ENCODE measurements at places on chromosomes 5 and 9.

- DNase-seq, result no peak
Observed at GRCh38 chr9:77488439-77489126, 159.5 kb downstream of the GNA14 start.

- DNase-seq, result peak; percentile 35
Observed at GRCh38 chr9:34590381-34591247, 1.1 kb upstream of the CNTFR start.

DNA sequence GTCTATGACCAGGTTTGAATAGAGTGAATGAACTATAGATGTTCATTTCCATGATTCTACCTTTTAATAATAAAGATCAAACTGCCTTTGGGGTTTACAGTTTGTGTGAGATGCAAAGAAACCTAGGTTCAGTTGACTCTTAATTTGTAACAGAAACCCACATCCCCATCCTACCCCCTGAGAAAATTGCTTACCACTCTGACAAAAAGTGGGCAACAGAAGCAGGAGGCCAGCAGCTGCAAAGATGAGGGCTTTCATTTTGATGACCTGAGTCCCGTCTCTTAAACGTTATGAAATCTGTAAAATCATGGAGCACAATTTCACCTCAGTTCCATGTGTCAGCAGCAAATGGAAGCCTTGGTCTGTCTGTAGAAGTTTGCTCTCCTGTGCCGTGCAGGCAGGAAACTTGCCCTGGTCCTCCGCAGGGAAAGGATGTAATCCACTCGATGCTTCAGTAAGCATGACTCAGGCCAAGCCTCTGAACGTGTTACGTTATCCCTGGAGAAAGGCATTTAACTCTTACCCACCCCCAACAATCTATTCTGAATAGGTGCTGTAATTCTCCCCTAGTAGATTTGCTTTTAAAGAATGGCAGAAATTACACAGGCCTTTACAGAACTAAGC, at the start of gene F2RL2:
F2RL2 (minus strand) TSS at position 431 of the 624 bp plus-strand sequence; CDS start at position 258, 173 bp downstream.
- peak; percentile 86 for DNase-seq

DNA sequence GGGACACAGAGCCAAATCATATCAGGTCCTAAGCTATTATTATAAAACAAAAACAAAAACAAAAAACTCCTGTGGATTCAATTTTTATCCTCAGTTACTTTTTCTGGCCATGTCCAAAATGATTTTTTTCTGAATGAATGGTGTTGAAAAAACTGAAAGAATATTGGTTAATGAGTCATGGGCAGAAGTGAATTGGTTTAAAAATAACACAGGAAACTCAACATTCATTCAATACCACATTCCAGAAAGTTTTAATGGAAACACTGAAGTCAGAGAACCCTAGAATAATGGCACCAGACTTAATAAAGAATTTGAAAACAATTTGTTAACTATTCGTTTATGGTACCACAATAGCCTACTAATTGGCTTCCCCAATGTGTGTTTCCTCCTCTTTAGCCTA, 102.4 kb upstream of the CDH9 start:
- no peak for DNase-seq

- no peak for DNase-seq
Observed at GRCh38 chr5:761059-761771, 23.3 kb downstream of the ZDHHC11B start.

- peak; percentile 81 for DNase-seq
Observed at GRCh38 chr5:177005619-177006264, 837 bp downstream of the UIMC1 start.

- DNase-seq, result peak; percentile 31
Observed at GRCh38 chr5:107519900-107520354, 150.8 kb downstream of the EFNA5 start.

GRCh38 chr5:141475625-141476131, at the start of gene PCDHGC3:
TSS of gene PCDHGC3 (plus strand) at chr5:141475966. CDS start at chr5:141476117, 151 bp downstream.
- DNase-seq, result peak; percentile 96

DNA sequence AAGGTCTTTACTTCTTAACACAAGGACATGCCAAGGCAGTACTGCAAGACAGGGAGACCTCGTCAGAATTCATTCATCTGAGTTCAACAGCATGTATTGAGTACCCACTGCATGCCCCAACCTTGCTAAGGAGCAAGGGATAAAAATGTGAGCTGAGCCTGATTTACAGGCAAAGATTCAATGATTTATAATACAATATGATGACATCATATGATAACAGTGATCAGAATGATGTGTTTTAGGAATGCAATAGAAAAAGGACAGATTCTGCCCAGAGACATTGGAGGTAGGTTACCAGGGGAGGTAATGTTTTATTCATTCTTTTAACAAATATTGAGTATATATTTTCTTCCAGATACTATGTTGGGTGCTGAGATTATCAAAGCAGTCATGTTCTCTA, 406.6 kb downstream of the ARHGEF28 start:
- no peak for DNase-seq

DNA sequence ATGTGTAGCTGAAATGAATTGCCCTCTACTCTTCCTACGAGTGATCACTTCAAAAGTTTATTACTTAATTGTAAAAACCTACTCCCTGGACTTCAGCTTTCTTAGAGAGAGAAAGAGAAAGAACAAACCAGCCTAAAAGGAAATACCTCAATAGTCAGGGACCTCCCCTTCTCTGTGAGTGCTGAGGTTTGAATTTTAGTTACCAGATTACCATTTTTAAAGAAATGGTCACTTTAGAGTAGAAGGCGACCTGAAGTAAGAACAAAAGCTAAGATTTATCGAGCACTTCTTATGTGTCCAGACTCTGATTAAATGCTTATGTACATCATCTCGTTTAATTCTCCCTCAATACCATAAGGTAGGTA, 11.3 kb downstream of the RAPGEF1 start:
- no peak for DNase-seq

DNA sequence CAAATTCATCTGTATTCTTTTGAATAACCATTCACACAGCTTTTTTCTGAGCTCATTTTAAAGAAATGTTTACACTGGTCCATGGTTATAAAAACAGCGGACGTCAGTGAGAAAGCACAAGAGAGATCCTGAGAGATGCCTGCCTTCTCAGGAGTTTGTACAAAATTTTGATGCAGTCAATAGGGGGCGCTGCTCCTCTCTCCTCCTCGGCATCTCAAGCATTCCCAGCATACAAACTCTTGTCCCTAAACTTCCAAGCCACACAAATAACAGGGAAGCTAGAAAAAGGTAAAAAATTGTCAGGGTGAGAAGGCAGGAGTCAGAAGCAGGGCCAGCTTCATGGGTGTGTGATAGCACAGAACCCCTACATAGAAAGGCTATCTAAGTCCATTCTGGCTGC, 11.2 kb upstream of the CCDC152 start:
- no peak for DNase-seq

Data from Daoy (cell line).